NCI-H187 (cell line): ENCODE measurements at places on chromosomes 7 and 10.

DNA sequence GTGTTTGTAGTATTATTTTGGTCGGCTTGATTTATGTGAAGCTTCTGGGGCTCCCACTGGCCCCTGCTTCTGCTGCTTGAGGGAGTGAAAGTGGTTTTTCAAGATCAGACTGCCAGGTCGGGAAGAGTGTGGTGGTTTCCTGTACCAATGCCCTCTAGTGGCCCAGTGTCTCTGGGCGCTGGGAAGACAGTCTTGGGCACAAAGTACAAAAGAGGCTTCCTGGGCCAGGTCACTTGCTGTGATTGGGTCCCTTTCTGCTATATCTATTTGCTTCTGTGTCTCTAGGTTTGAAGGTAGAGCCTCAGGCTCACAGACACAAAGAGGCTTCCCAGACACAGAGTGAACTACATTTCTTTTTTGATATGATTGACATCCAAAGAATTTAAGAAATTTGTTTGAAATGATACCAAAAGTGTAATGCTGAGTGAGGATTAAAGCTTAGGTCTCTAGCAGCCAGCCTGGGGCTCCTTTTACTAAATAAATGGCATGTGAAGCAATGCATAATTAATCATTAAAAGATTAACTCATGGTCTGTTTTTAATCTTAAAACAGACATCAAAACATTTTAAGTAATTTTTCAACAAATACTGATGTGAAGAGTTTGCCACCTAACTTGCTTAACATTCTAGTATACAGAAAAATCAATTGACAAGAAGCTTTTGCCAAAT, 36.3 kb downstream of the ABCB1 start:
- no peak for DNase-seq

GRCh38 chr7:50562136-50562535, 3.1 kb downstream of the DDC start:
- DNase-seq: no peak

DNA sequence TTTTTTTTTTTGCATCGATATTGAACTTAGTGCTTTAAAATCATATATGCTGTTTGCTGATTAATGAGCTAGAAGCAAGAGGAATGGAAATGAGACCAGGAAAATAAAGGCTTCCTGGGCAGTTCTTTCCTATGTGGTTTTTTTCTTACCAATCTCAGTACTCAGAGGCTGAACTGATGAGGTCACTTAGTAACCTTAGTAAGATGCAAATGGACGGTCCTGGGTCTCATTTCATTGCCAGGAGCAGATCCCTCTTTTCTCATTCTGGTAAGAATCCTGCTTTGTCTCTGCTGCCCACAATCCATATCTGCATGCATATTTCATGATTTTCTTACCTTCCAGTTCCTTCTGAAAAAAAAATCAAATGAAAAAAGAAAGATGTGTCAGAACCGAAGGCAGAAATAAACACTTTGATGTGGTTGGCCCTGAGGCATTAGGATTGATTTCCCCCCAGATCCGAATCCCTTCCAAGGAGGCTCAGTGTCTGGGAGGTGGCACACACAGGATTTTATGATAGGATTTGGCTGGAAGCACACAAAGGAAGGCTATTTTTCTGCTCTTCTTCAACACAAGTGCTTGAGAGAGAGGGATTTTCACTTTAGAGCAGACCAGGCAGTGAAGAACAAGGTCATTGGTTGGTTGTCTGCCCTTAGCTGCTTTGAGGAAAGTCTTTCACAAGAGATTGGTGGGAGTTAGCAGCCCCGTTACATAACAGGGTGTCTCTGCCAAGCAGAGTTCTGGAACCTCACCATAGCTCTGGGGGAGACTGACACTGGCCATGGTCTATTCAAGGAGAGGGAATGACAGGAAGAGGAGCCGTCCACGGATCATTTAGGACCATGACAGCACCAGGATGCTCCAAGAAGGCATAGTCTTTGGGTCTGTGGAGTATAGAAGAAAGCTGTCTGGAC, 150.0 kb downstream of the CAMK1D start:
- DNase-seq: no peak

GRCh38 chr10:5961405-5962100, 15.8 kb downstream of the IL15RA start:
- DNase-seq: no peak

DNA sequence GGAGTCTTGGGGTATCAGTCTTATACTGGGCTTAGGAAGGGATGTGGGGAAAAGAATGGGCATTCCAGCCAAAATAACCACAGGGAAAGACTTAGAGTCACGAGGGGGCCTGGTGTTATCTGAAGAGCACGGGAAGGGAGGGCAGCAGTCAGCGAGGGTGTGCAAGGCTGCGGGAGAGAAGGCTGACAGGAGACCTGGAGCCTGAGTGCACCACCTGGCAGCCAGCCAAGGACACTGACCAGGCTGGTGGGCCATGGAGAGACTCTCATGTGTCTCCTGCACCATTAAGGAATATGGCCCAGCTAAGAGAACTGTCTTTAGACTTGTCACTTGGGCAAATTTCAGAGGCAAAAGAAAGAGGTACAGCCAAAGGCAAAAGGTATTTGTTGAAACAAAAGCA, 69.6 kb downstream of the PKD1L1 start:
- no peak for DNase-seq

DNA sequence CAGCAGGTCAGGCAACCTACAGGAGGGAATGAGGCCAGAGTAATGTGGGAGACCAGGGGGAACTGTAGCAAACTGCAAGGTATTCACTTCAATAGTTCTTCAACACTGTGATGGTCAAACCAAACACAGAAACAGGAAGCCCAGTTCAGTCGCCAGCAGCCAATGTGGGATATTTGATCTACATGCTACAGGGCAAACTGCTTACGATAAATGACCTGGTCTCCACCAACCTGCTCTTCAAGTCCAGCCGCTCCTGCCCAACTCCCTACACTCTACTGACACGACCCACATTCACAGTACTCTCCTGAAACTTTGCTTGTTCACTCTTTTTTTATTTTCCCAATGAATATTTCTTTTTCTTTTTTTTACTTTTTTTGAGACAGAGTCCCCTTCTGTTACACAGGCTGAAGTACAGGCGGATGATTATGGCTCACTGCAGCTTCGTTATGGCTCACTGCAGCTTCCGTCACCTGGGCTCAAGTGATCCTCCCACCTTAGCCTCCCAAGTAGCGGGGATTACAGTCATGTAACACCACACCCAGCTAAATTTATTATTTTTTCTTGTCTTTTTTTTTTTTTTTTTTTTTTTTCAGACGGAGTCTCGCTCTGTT, 42.1 kb downstream of the MDH2 start:
- no peak for DNase-seq

GRCh38 chr7:112189691-112190090, 16.5 kb downstream of the DOCK4 start:
- DNase-seq: no peak

DNA sequence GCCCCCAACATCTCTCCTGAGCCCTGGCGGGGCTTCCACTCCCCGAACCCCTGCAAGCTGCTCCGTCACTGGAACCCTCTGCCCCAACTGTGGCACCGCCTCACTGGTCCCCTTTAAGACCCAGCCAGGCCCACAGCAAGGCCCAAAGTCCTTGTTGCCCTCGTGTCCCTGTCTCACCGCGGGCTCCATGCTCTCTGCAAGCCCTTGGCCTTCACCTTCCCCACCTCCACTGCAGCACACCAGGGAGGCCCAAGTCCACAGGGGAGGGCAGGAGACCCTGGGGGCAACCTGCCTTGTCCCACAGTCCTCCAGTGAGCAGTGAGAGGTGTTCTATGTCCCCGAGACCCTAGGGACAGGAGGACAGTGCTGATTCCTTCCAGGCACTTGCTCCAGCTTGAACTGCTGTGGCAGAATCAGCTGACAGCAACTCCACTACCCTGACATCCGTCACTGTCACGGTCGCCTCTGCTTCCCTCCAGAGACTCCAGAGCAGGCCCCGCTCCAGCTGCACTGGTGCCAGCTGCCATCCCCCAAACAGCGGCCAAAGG, 105.3 kb downstream of the CYTH3 start:
- peak; percentile 24 for DNase-seq

- no peak for DNase-seq
These were observed 168.7 kb downstream of the PIP4K2A start for GRCh38 chr10:22545643-22546042.

DNA sequence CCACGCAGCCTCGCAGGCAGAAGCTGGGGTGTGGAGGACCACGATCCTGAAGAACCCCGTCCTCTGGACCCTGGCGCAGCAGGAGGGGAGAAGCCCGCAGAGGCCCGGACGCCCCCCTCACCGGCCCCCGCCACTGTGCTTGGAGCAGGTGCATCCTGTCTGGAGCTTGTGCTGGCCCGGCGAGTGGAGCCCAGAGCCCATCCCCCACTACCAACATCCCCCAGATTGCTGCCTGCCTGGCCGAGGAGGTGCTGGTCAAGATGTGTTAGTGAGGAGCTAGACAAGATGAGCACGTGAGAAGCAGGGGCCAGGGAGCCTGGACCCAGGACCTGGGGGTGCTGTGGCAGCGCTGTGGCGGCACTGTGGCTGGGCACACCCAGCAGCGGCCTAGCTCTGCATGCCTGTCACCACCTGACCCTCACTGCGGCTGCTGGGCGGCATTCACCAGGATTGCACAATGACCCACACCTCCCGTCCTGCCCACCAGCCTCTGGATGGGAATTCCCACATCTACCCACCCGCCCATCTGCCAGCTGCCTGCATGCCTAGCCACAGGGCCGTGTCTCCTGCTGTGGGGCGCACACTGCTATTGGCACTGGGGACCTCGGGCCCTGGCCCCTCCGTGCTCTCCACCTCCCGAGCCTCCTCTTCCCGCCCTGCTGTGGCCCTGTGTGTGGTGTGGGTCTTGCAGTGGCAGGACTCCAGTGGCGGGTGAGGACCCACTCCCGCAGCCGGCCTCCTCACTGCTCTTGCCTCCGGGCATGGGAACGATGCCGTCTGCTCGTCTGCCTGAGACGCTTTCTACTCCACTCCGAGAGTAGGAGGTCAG, 11.8 kb downstream of the GPR146 start:
- no peak for DNase-seq

- no peak for DNase-seq
These were observed 5.2 kb downstream of the SEMA3E start for GRCh38 chr7:83643739-83644138.

DNA sequence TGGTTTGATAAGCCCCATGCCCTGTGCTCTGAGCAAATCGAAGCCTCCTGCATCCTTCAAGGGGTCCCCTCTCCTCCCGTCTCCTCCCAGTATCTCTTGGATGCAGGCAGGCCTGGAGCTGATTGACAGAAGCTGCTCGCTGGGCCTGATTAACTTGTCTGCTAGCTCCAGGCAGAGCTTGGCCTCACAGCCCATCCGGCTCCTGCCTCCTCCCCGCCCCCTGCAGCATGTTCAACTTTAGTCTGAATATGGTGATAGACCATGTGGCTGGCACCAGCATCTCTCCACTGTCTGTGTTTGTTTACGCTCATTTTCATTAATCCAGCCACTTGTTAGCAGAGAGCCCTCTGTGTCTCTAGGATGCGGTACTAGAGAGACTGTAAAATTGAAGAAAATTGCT, 432.2 kb downstream of the DPP6 start:
- DNase-seq: no peak

GRCh38 chr7:68078157-68078710, 1081.6 kb downstream of the TYW1 start:
- no peak for DNase-seq

DNA sequence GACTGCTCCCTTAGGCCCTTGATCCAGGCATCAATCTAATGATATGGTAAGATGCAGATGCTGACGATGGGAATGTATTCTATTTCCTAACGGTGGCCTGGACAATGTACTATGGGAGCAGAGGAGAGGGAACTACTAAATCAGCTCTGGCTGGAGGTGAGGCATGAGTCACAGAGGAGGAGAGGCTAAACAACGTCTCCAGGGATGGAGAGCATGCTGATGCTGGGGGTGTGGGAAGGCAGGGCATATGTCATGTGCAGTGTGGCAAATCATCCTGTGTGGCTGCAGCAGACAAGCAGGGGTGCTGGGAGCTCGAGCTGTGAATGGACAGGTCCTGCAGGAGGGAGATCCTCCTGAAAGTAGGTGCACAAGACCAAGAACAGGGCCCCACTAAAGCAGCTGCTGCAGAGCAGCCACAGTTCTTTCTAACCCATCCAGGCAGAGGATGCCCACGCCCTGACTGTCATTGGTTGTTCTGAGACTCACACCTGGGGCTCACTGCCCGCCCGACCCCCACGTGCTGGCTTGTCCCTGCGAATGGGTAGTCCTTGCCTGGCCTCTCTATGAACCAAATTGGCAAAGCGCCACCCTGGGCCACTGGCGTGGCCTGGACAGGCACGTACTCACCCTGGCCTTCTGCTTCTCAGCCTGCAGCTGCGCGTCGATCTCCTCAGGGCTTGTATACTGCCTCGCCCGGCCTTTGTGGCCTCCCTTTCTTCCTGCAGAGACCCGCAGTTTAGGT, 4.0 kb downstream of the PDAP1 start:
- no peak for DNase-seq

DNA sequence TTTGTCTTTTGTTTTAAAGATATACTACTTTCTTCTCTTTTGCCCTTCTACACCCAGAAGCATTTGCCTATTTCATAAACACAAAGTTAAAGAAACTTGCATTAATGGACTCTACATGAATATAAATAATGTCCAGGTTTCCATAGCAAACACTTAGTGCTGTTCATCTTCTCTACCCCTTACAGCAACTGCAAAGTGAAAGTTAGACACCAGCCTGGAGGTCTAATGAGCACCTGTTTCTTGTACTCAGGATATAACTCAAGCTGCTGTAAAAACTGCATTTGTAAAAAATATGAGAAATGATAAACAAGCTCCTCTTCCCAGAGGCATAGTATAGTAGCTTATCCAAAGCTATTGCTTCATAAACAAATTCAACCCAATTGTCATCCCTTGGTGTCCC, 76.0 kb upstream of the RELN start:
- no peak for DNase-seq

GRCh38 chr7:48681006-48681405, 243.3 kb upstream of the CDC14C start:
- no peak for DNase-seq

DNA sequence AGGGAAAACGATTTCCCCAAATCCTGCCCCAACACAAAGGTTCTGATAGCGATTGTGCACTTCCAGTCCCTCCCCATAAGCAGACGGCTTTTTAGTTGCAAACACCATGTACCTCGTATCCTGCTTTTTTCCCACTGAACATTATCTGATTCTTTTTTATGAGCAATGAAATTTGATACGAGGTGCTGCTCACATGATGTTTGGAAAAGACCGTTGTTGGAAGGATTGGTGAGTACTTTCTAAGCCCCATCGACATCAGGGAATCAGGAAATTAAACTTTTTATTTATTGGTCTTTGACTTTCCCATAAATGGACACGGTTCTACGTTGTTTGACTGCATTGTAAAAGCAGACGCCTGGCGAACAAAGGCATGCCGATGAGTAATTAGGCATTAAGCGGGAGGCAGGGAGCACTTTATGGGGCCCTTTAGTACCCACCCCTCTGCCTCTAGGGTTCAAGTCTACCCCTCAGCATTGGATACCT, 49.4 kb downstream of the TEX36 start:
- no peak for DNase-seq

DNA sequence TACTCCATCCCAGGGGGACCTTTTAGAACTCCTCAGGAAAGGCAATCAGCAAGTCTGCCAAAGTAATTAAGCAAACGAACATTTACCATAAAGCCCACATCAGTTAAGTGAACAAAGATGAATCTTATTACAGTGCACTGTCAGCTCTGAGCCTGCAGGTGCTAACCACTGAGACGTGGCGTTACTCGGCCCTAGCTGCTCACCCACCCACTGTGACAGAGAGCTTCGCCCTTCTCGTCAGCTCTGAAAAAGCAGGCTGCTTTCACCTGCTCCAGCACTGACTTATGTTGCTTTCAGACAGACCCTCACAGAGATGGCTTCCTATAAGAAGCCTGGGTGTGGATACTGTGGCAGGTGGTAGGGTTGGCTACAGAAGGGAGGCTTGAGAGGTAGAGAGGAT, 57.7 kb upstream of the KCNIP2 start:
- peak; percentile 35 for DNase-seq

- DNase-seq: no peak
These were observed 85.9 kb downstream of the FRMD4A start for GRCh38 chr10:14244801-14245211.
